ENCODE measurements at places on chromosomes 12 and 14.

DNA sequence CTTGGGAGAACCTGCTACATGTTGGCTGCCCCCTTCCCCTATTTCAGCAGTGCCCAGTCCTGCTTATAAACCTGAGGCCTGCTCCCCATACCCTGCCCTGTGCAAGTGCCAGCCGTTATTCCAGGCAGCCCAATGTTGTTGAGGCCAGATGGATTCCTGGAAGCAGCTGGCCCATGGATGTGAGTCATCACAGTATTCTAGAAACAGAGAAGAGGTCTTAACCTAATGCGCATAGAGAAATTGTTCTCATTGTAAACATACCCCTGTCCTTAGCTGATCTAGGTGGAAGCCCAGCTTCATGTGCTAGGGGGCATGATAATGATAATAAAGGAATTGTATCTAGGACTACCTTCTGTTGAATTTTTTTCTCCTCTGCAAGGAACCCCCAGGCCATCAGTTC is 69.7 kb downstream of the TSPAN11 start:
- no peak for DNase-seq

- no peak for DNase-seq
These were observed 17.1 kb downstream of the POU6F1 start for GRCh38 chr12:51200806-51201205.

GRCh38 chr12:17928708-17929366 is 161.2 kb downstream of the RERGL start:
- no peak for DNase-seq

GRCh38 chr14:67418401-67419191 is 6.6 kb upstream of the PLEK2 start:
- DNase-seq: peak; percentile 94

DNA sequence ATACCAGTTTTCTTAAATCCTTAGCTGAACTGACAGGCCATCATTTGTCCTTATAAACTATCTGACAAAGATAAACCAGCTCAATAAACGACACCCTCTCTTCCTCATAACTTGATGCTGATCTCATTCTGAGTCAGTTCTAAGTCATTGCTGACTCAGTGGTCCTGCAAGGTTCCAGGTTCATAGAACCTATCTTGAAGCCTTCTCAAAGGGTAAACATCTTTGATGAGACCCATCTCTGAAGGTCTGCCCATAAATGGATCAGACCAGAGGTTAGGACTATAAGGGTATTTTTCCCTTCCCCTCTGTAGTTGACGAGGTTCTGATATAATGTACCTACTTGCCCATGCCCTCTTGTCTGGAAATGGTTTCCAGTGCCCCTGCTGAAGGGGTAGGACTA is 11.9 kb downstream of the NAA25 start:
- DNase-seq: peak; percentile 74

DNA sequence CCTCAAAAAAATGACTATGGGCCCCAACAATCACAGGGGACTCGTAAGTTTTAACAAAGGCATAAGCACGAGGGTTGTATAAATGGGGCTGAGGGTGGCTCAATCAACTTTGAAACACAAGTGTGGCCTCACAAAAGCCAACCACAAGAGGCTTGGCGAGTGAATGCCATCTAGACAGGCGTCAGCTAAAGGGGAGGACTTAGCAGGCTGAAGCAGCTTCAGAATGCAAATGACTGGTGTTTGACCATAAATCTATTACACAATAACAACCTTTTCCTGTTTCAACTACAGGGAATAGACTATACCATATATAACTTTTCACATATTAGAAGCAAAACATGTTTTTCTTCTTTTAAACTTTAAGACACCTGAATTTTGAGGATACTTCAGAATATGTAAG is 777.9 kb downstream of the FSCB start:
- DNase-seq: no peak

DNA sequence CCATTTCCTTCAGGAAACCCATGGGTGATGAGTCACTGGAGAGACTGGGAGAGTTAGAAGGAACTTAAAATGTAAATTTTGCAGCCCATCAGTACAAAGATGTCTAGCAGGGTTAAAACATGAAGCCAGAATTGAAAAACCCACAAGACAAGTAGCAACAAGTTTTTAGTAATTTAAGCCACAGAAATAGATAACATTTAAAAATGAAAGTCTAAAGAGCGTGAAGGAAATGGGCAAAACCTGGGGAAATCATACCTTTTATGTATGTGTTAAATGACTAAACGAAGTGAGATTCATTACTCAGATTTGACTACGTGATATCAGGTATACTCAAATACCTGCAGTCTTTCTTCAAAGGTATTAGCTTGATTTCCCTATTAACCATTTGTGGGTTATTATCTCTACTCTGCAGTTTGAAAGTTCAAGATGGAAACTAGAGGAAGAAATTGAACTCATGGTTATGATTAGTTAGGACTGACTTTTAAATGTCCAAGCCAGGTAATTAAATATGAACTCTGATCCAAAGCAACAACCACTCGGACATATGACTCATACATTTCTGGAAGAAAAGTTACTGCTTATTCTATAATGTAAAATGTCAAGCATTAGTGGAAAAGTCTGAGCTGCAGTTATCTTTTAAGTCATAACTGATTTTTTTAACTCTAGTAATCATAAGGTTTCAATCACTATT is 84.1 kb downstream of the ITPR2 start:
- DNase-seq: no peak

DNA sequence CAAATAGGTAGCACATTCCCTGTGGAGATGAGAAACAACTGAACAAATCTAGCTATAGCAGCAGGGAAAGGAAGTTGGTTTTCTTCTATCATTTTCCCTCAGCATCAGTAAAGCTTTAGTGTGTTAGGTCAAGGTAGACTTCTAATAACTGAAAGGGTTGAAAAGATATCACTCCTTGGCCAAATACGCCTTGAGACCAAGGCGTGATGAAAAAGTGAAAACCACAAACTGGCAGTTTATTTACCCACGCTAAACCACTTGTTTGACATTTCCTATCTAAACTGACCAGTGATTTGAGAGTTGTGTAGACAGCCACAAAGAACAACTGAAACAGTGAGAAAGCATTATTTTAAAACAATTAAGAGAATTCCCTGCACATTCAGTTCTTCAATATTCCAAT is 99.6 kb upstream of the SOX5 start:
- DNase-seq: no peak

DNA sequence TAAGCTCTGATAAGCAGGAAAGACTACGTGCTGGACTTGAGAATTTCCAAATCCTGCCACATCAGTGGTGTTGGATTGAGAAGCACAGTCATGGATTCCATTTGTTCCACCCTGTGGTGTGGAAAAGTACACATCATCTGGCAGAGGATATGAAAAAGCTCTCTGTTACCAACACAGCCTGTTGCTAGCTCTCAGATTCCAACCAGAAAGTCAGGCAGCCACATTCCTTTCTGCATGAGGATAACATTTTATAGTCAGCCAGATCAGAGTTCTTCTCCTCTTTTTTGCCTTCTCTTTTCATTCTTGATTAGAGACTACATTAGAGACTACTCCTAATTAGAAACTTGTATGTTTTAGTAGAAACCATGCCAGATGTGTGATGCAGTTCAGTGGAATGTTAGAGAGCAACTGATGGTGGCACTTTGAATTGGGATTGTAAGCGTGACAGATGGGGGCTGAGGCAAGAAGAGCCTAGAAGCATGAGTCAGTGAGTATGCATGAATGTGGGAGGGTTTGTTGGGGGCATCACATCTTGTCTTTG is 61.2 kb upstream of the STXBP6 start:
- no peak for DNase-seq

GRCh38 chr12:107774349-107775029 is at the start of gene ASCL4:
Gene ASCL4 (plus strand): TSS chr12:107774704. CDS start chr12:107775219, 515 bp downstream.
- DNase-seq: no peak

- DNase-seq: no peak
These were observed 39.7 kb upstream of the STAB2 start for GRCh38 chr12:103547376-103547775.

GRCh38 chr12:114683709-114684097 is 272 bp downstream of the TBX3 start:
- no peak for DNase-seq

- peak; percentile 62 for DNase-seq
These were observed 19.9 kb downstream of the CDKN1B start for GRCh38 chr12:12736759-12737676.

- DNase-seq: no peak
These were observed at the start of gene OLR1 for GRCh38 chr12:10171973-10172728. Gene OLR1 (minus strand): TSS chr12:10172132. CDS start chr12:10172077, 55 bp downstream.

DNA sequence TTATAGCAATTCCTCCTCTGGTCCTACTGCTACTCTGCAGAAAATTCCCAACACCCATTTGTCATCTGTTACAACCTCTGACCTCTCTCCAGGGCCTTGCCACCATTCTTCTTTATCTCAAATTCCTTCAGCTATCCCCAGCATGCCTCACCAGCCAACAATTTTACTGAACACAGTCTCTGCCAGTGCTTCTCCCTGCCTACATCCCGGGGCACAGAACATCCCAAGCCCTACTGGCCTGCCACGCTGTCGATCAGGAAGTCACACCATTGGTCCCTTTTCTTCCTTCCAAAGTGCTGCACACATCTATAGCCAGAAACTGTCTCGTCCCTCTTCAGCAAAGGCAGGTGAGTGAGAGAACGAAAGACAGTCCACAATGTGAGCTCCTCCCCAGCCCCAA is 122.1 kb downstream of the TTLL5 start:
- DNase-seq: no peak

DNA sequence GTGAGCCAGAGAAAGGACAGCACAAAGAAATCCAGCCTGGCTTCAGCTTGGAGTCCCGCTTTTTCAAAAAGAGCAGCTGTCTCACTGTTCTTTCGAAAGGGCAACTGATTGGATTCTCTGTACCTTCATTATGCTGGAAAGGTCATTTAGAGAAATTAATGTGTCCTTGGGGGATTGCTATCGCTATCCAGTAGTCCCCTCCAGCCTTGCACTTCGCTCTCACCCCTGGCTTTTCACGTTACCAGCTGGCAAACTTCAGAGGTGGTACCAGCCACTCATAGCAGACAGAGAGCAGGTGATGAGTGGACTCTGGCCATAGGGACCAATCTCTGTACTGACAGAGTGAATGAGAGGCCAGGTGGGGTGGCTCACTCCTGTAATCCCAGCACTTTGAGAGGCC is 11.8 kb upstream of the NUAK1 start:
- no peak for DNase-seq

GRCh38 chr12:103326190-103326589 is 169.6 kb downstream of the C12orf42 start:
- peak; percentile 1 for DNase-seq

DNA sequence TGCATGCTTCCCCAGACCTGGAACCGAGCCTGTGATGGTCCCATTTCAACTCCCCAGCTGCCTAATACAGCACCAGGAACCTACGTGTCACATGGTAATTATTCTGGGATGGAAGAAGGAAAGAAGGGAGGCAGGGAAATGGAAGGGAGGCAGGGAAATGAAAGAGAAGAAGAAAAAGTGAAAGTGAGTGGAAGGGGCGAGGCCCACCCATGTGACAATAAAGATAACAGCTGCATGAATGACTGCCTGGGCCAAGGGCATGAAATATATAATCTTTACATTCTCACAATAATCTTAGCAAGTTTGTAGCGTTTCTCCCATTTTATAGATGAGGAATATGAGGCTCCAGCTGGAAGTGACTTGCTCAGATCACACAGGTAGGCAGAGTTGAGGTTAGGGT is 245.0 kb upstream of the PWP1 start:
- DNase-seq: peak; percentile 57

DNA sequence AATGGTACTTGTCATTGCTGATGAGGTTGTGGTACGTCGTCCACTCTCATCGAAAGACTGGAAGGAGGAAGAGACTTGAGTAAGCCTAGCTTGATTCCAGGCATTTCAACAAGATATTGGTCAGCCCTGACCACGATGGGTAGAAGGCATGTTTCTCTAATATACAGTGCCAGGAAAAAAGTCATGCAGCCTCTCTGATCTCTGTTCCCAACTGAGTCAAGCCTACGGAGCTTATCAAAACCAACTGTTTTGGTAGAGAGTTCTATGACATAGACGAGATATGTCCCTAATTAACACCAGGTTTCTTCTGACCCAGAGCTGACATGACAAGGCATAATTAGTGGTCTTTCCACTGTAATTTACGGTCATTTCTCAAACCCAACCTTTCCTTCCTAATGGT is 58.5 kb downstream of the NIN start:
- no peak for DNase-seq

DNA sequence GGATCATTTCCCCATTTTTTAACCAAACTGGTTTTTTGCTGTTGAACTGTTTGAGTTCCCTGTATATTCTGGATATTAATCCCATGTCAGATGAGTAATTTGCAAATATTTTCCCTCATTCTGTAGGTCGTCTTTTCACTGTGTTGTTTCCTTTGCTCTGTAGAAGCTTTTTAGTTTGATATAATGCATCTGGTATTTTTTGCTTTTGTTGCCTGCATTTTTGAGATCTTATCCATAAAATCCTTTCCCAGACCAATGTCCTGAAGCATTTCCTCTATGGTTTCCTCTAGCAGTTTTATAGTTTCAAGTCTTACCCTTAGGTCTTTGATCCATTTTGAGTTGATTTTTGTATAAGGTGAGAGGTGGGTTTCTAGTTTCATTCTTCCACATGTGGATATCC is 71.3 kb downstream of the LRP6 start:
- DNase-seq: no peak

DNA sequence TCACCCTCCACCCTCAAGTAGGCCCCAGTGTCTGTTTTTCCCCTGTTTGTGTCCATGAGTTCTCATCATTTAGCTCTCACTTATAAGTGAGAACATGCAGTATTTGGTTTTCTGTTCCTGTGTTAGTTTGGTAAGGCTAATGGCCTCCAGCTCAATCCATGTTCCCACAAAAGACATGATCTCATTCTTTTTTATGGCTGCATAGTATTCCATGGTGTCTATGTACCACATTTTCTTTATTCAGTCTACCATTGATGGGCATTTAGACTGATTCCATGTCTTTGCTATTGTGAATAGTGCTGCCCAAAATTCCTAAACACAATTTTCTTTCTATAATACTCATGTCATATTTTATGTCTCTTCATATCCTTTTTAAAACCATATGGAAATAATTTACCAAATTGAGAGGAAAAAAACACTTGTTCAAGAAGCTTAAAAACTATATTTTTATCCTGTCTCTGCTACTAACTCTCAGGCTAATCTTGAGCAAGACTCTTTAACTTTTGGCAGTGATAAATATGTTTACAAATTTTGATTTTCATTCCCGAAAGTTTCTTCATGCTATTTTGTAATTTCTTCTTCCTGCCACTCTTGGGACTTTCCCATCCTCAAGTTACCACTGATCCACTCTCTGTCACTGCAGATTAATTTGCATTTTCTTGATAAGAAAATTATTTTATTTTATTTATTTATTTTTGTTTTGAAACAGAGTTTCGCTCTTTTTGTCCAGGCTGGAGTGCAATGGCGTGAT is 28.0 kb upstream of the OSBPL8 start:
- no peak for DNase-seq

DNA sequence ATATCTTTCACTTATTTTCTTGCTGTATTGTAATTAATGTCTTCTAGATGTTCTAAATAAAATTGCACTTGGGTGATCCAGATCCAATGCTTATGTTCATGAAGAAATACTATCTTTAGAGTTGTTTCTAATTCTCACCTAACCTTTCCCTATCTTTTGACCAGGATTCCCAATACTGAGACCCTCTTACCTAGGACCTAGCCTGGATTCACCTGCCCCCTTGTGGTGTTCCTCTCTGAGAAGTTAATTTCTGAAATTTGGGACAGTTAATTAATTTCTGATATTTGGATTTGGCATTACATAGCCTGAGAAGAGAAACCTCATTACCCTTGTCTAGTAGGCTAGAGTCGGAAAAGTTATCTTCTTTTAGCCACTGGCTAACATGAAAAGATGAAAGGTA is 29.5 kb downstream of the FOXA1 start:
- DNase-seq: no peak
